NCI-H345 (cell line): ENCODE measurements at places on chromosomes 1 and 21.

DNA sequence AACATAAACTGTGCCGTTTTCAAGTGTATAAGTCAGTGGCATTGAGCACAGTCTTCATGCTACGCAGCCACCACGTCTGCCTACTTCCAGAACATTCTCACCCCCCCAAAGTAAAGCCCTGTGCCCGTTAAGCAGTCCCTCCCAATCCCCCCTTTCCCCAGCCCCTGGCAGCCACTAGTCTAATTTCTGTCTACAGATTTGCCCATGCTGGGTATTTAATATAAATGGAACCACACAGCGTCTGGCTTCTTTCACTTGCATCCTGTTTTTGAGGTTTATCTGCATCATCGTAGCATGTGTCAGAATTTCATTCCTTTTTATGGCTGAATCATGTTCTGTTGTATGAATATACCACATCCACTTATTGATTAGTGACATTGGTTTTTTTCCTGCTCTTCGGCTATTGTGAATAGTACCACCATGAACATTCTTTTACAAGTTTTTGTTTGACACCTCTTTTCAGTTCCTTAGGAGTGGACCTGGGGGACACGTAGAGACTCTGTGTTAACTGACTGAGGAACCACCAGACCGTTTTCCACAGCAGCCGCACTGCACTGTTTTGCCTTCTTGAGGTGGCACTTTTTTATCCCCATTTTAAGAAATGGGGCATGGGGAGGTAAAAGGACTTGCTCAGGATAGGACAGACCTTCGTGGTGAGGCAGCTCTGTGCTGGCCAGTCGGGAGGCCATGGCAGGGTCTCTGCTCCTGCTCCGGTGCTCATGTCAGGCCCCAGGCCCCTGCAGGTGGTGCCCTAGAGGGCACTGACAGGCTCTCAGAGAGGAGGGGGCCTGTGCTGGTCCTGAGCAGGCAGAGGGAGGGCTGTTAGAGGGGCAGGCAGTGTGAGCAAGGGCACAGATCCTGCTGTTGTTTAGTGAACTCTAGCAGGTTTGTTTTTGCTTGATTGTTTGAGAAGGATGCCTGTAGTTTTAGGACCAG, 123.8 kb downstream of the PCBP3 start:
- no peak for DNase-seq

DNA sequence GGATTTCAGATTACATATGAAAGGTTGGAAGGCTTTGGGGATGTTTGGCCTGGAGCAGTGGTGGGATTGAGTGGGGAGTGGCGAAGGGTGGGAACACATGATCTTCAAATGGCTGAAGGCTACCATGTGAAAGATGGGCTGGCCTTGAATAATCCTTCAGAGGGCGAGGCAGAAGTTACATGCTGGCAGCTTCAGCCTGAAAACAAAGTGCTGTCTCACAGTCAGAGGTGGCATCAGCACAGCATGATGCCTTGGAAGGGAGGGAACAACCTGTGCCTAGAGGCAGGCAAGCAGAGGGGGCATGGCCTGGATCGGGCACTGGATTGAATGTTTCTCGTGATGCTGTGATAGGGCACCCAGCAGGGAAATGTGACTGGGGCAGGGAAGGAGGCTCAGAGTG, 130.8 kb downstream of the BEND5 start:
- peak; percentile 71 for DNase-seq

DNA sequence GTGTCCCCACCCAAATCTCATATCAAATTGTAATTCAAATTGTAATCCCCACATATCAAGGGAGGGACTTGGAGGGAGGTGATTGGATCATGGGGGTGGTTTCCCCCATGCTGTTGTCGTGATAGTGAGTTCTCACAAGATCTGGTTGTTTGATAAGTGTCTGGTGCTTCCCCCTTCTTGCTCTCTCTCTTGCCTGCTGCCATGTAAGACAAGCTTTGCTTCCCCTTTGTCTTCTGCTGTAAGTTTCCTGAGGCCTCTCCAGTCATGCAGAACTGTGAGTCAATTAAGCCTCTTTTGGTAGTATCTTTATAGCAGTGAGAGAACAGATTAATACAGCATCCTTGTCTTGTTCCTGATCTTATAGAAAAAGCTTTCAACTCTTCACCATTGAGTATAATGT, 6.5 kb upstream of the LRRC39 start:
- no peak for DNase-seq

DNA sequence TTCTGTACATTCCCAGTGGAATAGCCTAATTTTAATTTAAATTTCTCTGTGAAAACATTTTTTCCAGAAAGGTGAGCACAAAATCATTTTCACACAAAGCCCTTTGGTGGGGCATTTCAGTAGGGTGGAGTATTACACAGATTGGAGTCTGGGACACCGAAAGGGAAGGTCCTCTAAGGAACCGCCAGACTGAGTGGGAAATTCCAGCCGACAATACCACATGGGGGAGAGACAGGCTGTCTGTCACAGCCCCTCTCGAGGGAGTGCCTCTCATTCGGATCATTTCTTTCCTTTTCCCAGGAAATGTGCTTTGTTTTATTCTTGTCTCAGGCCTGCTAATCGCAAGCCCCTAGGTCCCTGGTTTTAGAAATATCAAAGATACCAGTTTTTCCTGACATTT, 150.6 kb upstream of the HOOK1 start:
- no peak for DNase-seq

DNA sequence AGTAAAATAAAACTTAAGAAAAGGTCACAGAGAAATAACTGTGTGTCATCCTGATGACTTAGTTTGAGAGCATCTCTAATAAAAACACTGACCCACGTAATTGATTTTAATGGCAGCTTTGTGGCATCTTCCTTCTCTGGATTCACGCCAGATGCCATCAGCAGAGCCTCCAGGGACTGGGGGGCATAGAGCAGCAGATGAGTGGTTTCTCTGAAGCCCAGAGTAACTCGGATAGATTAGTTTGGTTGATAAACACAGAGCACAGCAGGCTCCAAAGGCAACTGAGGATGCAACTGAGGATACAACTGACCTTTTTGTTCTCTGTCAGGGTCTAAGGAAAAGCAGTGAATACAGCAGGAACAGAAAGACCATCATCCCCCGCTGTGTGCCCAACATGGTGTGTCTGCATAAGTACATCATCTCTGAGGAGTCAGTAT, 180.8 kb downstream of the RPS6KC1 start:
- DNase-seq = peak; percentile 61

DNA sequence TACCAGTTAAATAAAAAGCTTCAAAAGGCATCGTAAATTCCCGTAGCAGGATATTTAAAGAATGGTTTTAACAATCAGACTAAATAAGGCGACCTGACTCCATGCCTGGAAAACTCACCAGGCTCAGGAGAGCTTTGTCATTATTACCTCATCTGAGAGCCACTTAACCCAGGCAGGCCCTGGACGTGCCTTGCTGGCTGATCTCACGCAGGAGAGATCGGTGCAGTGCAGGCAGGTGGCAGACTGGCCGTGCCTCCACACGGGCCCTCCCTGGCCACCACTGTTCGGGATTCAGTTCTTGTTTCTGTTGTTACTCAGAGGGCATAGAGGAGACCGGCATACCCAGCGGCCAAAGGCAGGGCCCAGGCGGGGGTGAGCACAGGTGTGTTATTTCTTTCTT, 6.4 kb downstream of the MT1HL1 start:
- peak; percentile 75 for DNase-seq

- DNase-seq = peak; percentile 65
These were observed 33.9 kb upstream of the LGALS8 start for GRCh38 chr1:236489710-236490377.

- DNase-seq = no peak
These were observed 6.8 kb downstream of the UCK2 start for GRCh38 chr1:165834229-165834628.

DNA sequence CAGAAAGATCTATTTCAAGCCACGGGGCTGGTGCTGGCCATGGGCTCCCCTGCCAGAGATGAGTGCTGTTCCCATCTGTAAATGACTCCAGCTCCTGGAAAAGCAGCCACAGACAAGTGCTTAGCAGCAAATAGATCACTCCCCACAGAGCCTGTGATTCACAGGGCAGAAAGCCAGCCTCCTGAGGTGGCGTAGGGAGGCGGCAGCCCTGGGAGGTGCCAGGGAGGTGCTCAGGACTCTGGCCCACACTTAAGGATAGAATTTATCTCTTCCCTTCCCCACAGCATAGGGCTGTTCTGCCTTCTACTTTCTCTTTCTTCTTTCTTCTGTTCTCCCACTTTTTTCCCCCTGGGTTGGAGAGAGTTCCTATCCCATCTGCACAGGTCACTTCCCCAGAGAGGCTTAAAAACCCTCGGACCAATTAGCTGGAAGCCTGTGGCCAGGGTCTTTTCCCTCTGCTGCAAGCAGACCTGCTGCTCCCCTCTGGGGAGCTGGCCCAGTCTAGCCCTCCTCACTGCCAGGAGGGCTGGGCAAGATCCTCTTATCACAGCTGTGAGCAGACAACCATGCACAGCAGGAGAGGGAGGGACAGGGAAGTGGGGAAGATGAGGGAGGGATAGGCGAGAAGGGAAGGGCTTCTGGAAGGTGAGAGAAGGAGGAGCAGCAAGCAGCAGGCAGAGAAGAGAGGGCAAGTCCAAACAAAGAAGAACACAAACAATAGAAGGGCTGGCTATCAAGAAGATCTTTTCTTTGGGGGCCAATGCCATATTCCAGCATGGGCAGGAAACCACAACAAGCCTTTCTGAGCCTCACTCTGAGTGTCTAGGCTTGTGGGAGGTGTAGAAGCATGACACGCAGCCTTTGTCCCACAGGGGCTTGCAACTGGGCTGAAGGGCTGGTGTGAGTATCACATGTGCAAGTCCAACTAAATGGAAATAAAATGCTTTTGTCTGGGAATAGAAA, 41.0 kb downstream of the KCND3 start:
- peak; percentile 70 for DNase-seq

DNA sequence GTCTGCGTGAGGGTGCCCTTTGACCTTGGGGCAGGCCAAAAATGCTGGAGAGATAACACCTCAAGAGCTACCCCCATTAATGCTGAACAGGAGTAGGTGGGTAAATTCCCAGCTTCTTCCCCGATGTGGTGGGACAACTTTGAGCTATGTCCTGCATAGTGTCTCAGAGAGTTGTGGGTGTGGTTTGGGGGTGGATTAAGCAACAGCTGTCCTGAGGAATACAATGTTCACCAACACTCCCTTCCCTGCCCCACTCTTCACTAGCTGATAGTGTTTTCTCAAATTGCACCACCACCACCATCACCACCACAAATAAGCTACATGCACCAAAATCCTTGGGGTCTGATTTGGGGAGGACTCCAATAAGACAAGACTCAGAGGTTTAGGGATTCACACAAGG, 258.4 kb downstream of the HLX start:
- no peak for DNase-seq

DNA sequence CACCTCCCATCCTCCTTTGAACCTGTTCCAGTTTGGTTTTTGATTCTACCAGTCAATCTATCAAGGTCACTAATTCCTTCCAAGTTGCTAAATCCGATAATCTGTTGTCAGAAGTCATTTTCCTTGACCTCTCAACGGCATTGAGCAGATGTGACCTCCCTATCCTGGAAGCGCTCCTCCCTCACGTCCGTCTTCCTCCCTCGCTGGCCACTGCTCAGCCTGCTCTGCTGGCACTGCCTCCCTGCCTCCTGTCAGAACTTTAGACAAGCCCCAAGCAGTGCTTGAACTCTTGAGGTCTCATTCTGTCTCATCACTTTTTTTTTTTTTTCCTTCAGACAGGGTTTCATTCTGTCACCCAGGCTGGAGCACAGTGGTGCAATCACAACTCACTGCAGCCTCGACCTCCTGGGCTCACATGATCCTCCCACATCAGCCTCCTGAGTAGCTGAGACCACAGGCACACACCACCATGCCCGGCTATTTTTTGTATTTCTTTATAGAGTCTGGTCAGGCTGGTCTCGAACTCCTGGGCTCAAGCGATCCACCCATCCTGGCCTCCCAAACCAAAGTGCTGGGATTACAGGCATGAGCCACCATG, 4.4 kb upstream of the ACOT7 start:
- no peak for DNase-seq

DNA sequence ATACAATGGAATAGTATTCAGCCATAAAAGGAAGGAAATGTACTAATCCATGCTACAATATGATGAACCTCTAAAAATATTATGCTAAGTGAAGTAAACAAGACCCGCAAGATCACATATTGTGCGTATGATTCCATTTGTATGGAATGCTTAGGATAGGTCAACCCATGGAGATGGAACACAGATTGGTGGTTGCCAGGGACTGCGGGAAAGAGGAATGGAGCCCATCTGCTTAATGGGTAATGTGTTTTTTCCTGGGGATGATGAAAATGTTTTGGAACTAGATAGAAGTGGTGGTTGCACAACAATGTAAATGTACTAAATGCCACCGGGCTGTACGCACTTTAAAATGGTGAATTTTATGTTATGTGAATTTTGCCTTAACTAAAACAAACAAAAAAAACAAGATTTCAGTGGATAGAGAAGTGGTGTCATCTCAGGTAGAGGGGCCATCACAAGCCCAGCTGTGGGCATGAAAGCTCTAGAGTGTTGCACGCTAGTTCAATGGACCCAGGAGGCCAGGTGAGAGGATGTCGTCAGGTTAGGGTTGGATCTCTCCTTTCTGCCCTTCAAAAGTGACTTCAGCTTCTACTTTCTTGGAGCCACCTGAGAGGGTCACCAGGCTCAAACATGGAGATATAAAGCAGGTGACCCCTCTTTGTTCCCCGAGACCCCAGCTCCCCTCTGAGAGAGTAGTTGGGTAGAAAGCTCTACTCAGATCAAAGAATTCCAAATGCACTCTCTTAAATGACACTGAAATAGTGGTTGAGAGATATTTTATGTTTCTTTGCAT, 2.5 kb downstream of the C1orf115 start:
- DNase-seq = no peak

DNA sequence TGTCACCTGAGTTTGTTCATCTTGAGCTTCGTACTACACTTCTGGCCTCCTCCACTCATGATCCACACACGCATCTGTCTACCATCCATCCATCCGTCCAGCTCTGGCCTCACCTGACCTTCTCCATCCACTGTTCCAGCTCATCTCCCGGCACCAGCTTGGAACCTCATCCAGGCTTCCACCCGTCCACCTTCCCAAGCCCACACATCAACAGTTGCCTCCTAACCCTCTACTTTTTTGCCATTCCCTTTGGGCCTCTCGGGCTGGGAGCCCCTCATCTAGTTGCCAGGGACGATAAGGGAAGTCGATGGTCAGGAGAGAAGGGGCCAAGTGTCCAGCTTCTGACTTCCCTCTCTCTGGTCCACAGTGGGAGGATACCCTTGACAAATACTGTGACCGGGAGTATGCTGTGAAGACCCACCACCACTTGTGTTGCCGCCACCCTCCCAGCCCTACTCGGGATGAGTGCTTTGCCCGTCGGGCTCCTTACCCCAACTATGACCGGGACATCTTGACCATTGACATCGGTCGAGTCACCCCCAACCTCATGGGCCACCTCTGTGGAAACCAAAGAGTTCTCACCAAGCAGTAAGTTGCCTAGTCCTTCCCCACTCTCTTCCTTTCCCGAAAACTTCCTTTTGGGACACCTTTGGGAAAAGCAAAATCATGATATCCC, 3.4 kb upstream of the FALEC start:
- no peak for DNase-seq

GRCh38 chr1:91502672-91503184, 2.1 kb downstream of the CDC7 start:
- DNase-seq = peak; percentile 4

- peak; percentile 98 for DNase-seq
These were observed at the start of gene S100A4 for GRCh38 chr1:153545067-153546055. Gene S100A4, minus strand, starts transcription at chr1:153545806. Its CDS starts 1,012 bp downstream, at chr1:153544794.

GRCh38 chr1:40786171-40786994, 2.8 kb downstream of the KCNQ4 start:
- no peak for DNase-seq
